ENCODE measurements at places on chromosomes 4 and X.

GRCh38 chrX:127025013-127025412, 205.5 kb downstream of the PRR32 start:
- no peak for DNase-seq

DNA sequence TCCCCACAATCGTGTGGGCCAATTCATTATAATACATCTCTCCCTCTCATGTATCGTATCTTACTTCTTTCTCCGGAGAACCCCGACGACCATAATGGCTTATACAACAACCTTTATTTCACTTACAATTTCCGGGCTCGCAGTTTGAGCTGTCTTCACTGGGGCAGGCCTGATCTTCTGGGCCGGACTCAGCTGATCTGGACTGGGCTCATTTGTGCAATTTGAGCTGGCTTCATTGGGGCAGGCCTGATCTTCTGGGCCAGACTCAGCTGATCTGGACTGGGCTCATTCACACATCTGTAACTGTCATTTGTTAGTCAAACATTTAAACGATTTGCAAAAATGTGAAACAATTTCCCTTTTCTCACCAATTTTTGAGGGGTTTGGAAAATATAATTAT, 171.5 kb upstream of the FRG1 start:
- peak; percentile 39 for DNase-seq

DNA sequence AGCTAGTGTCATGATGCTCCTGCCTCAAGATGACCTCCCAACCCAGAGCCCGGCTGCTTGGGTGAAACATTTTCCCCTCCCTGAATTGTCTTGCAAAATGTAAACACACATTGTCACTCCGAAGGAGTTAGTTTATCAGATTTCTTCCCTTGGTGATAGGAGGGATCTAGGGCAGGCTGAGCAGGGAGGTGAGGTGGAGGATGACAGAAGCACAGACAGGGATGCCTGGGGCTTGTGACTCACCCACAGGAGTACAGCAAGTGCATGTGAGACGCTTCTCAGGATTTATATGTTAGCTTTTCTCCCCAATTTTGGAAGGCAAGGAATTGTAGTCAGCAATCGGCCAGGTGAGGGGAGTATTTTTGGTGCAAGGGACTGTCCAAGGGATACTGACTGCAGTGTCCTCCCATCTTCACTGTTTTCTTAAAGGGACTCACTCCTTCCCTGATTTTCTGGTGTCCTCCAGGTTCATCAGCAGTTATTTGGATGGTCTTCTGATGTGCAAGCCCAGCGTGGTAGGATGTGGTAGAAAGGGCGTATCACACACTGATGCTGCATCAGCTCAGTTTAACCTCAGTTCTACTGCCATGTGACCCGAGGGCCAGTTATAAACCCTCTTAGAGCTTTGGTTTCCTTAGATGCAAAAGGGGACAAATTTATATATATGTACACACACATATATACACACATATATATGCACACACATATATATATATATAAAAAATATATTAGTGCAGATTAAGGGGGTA, 46.2 kb upstream of the IGFBP7 start:
- DNase-seq, result no peak

GRCh38 chrX:16067886-16068515, 55.4 kb upstream of the GRPR start:
- DNase-seq, result no peak

DNA sequence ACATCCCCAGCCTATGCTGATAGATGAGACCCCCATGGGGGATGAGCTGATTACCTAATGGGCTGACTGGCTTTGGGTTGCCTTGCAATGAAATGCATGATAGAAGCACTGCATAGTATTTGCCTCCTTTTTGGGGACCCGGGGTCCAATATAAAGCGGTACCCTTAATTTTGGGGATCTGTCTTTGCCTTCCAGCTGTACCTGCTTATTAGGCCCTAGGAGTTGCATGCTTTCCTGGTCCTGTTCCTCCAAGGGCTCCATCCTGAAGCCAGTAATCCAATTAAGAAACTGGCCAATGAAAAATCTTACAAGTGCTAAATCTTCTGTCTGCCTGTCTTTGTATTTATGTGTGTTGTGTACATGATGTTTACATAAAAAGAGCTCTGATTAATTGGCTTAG, 791.6 kb downstream of the TRIML1 start:
- peak; percentile 38 for DNase-seq

GRCh38 chr4:38163216-38164006, 203.2 kb downstream of the PTTG2 start:
- DNase-seq, result no peak

Measured in neural progenitor cell (in vitro differentiated cells).